ENCODE measurements at places on chromosomes 7 and 10.

GRCh38 chr10:92052088-92052487 lies 128.5 kb downstream of the BTAF1 start:
- no peak for DNase-seq

GRCh38 chr7:93890464-93891068 lies at the start of gene TFPI2:
TSS of gene TFPI2 (minus strand) at chr7:93890753. CDS start at chr7:93890678, 75 bp downstream.
- no peak for DNase-seq

DNA sequence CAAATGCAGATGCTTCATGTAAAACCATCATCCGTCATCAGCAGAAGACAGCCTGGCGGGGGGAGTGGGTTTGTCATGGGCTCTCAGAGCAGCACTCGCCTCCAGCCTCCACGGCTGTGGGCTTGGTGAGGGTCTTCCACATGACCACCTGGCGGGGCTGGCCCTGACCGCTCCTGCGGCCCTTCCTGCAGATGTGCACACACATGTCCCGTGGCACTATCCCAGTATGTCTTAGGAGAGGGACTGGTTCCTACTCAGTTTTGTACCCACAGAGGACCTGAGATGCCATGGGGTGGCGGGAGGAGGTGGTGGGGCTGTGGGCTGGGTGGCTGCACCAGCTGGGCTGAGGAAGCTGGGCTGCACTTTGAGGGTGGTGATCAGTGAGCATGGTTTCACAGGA lies 4.7 kb downstream of the IDI2 start:
- DNase-seq, result no peak

DNA sequence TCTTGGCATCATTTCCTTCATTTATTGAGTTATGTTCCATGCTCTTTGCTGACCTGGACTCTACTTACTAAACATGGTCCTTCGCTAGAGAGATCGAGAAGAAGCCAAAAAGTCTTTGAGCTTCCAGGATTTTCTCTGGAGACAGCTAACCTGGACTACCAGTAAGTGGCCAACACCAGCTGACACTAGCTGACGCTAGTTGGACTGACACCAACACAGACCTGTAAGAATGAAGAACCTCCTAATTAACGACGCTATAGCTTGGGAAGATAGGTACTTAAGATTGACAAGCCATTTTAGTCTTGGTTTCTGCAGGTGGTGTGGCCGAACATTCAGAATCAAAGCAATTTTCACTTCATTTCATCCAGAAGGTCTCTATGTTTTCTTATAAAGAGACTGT lies 66.4 kb downstream of the GALNT17 start:
- DNase-seq, result no peak

GRCh38 chr10:75765789-75766096 lies 334.3 kb downstream of the LRMDA start:
- DNase-seq, result no peak

DNA sequence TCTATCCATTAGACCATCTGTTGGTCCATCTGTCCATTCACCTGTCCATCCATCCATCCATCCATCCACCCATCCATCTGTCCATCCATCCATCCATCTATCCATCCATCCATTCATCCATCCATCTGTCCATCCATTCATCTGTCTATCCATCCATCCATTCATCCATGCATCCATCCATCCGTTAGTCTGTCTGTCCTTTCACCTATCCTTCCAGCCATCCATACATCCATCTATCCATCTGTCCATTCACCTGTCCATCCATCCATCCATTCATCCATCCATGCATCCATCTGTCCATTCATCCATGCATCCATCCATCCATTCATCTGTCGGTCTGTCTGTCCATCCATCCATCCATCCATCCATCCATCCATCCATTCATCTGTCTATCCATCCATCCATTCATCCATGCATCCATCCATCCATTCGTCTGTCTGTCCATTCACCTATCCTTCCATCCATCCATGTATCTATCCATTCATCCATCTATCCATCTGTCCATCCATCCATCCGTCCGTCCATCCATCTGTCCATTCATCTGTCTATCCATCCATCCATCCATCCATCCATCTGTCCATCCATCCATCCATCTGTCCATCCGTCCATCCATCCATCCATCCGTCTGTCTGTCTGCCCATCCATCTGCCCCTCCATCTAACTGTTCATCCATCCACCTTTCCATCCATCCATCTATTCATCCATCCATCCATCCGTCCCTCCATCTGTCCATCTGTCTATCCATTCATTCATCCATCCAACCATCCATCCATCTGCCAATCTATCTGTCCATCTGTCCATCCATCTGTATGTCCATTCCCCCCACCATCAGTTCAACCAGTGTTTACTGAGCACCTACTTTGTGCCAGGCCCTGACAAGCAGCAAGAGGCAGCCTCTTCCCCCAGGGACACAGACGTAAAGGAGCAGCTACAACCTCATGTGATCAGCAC lies 4.8 kb upstream of the LFNG start:
- DNase-seq, result no peak

- no peak for DNase-seq
These were observed 688 bp downstream of the PTN start for GRCh38 chr7:137342828-137343261.

- DNase-seq, result no peak
These were observed 24.5 kb downstream of the OGDHL start for GRCh38 chr10:49737474-49738201.

GRCh38 chr7:157904211-157904865 lies 567.5 kb downstream of the DNAJB6 start:
- DNase-seq, result no peak

DNA sequence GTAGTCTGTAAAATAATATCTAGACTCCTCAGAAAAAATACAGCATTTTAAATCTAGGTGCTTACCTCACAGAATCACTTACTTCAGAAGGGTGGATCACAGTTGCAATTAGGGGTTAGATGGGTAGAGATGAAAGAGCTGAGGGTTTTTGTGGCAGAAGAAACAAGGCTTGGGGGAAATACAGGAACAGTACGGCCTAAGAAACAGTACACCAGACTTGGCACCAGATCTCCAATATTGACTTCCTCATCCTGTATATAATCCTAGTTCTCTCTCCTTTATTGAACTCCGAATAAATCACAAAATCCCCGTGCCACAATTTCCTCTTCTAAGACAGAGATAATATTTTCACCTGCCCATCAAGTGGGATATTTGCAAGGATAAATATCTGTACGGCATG lies 14.3 kb downstream of the CEP41 start:
- DNase-seq, result no peak

DNA sequence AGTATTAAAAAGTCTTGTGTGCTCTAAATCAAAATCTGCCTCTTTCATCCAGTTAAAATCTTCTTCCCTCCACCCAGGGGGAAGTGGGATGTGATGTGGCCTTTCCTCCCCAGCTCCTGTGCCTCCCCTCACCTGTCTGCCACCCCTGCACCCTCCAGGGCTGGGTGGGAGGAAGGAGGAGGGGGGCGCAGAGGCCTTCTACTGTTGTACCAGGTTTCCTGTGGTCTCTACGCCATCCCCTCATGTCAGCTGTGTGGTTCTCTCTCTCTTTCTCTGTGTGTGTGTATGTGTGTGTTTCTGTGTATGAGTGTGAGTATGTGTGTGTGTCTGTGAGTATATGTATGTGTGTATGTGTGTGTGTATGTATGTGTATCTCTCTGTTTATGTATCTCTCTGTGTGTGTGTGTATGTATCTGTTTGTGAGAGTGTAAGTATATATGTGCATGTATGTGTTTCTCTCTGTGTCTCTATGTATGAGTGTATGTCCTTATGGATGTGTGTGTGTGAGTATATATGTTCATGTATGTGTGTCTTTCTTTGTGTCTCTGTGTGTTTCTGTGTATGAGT lies 45.5 kb upstream of the C10orf71 start:
- DNase-seq, result no peak

GRCh38 chr10:78588194-78588811 lies 480.5 kb upstream of the ZMIZ1 start:
- no peak for DNase-seq

DNA sequence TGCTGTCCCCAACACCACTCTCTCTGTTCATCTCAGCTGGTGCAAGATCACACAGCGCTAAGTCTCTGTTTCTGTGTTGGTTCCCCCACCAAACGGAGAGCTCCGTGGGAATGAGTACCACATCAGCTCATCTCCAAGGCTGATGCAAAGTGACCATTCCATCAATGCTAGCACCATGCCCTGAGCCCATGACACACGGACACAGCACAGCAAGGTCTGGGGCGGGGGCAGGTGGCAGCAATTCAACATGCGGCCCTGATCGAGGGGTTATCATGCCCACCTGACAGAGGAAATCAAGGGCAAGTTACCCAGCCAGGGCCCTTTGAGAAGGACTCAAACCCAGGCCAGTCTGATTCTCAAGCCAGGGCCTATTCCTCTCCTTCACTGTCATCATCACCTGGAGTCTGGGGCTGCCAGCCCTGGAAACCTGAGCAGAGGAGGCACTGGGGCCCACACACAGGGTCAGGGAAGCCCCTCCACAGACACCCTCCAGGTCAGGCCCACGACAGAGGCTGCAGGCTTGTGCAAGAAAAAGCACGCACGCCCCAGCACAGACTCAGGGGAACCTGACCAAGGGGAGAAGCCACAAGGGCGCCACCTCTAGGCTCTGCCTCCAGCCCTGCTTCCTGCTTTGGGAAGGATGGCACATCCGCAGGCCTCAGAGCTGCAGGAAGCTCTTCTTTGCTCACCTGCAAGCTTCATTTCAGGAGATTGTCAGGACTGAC lies 74.8 kb downstream of the GRID1 start:
- no peak for DNase-seq

DNA sequence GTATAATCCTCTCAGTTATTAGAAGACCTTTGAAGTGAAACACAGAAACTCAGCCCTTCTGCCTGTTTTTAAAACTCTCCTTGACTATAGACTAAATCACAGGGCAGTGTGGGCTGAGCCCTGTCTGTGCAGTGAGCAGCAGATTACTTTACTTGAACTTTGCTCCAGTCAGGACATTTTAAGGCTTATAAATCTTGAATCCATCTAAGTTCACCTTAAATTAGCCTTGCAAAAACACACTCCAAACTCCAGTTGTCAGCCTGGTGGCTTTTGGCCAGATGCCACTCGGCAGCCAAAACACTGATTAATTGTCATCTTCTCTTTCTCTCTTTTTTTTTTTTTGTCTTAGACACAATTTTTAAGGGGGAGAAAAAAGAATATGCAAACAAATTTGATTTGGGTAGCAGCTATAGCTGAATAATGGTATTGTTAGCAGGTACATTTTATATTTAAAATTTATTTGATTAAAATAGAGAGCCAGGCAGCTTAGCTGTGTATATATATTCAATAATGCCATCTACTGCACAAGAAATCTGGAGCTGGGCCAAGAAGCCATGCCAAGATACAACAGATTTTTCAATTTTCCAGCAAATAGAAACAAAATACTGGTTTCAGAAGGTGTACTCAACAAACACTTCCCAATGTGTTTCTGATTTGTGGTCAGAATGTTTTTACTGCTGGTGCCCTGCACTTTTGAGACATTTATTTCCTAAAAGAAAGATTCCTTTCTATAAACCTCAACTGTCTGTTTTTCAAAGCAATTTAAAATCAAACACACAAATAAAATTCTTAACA lies 247.7 kb downstream of the TFEC start:
- DNase-seq, result no peak

Data from effector CD4-positive, alpha-beta T cell (primary cell).